ENCODE measurements at places on chromosomes 1 and 21.

GRCh38 chr21:32562915-32563314 is 22.4 kb downstream of the TCP10L start:
- DNase-seq, result no peak

DNA sequence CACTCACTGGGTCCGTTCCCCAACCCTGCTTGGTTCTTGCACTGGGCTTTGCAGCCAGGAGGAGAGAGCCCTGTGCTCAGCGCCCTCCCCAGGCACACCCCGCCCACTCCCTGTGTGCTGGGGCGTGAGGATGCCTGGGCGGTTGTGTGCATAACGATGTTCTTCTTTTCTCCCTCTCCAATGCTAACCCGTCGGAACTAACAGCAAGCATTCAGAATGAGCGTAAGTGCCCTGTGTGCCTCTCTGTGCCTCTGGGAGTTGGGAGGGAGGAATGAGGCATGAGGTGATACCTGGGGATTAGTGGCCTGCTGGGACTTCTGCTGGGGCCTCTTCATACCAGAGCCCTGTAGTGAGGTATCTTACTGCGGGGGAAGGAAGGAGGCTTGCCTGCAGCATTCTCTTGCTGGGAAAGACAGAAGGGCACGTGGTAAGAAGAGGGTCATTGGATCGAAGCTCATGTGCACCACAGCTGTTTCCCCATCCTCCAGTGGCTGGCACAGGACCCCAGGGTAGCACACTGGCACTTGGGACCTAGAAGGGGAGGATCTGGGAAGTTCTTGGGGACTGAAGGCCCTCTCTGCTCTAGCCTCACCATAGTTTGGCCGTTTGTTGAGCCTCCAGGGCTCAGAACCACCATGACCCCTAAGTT is 79.8 kb downstream of the NFASC start:
- no peak for DNase-seq

- DNase-seq, result no peak
Measured at GRCh38 chr21:34540206-34540605, 28.2 kb upstream of the KCNE1 start.

DNA sequence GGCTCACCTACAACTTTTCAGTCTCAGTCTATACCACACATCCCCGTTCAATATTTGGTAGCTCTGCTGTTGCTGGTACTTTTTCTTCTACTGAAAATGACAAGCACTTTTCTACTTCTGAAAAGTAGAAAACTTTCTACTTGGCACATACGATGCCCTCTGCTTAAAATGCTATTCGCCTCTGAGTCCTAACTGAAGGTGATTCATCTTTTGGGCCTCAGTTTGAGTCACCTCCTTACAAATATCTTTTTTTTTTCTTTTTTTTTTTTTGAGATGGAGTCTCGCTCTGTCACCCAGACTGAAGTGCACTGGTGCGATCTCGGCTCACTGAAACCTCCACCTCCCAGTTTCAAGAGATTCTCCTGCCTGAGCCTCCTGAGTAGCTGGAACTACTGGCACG is 136.0 kb upstream of the CYYR1 start:
- no peak for DNase-seq

DNA sequence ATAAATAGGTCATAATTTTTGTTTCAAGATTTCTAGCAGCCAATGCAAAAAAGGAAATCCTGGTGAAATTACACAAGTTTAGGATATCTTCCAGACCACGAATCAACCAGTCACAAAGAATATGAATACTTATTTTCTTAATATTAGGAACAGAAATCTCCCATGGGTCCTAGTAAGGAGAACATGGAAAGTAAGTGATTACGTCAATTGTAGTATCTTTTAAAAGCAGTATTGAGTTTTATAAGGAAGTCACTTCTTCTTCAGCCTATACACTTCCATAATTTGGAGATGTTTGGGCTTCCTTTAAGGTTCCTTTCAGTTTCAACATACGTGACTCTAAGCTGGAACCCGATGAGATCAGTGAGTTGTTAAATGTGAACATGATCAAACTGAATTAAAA is 534.5 kb downstream of the USP25 start:
- DNase-seq, result no peak

GRCh38 chr1:68201546-68202238 is 30.6 kb downstream of the WLS start:
- no peak for DNase-seq

GRCh38 chr1:11725616-11726015 is 10.3 kb upstream of the AGTRAP start:
- no peak for DNase-seq
